Activated naive CD8-positive, alpha-beta T cell treated with anti-CD3 and anti-CD28 coated beads, Interleukin-2, amount 10 ng/mL, durations not matched to agents 7 days and 5 days (primary cell): ENCODE measurements at places on chromosomes 6 and 20. TPM values are rescaled to one million over a fixed set of nuclear protein-coding genes. Genes with fewer than 3 reads are reported as not detected.
A peak's percentile ranks its signal among the peaks of the same experiment; 100 is the strongest.

Gene WDR27
- 37.6 TPM for total RNA-seq

Gene BRD2
- total RNA-seq = 371 TPM

DNA sequence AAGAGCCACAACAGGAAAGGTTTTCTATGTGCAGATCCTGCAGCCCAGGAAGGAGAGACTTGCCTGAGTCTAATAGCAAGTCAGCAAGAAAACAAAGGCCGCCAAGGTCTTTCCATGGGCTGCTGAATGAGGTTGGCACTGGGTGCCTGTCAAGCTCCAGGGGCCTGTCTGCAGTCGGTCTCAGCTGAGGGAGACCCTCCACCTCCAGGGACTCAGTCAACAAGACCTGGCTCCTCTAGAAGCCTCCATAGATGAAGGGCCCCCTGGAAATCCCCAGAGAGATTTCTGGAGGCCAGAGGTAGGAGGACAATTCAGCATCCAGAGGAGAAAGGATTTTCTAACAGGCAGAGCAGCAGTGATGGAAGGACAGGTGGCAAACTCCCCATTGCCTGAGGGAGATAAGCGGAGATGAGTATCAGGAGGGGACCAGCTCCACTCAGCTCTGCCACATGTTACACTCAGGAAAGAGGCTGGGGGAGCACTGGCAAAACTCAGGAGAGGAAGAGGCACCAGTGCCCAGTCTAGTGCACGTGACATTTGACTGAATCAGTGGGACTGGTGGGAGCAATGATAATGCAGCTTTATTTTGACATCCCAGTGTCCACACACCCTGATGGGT, 33.5 kb upstream of the FKBP1A start:
- DNase-seq = no peak

Gene CENPW
- total RNA-seq = 43.5 TPM

GRCh38 chr6:67888886-67889681, 746.0 kb upstream of the ADGRB3 start:
- DNase-seq = no peak

DNA sequence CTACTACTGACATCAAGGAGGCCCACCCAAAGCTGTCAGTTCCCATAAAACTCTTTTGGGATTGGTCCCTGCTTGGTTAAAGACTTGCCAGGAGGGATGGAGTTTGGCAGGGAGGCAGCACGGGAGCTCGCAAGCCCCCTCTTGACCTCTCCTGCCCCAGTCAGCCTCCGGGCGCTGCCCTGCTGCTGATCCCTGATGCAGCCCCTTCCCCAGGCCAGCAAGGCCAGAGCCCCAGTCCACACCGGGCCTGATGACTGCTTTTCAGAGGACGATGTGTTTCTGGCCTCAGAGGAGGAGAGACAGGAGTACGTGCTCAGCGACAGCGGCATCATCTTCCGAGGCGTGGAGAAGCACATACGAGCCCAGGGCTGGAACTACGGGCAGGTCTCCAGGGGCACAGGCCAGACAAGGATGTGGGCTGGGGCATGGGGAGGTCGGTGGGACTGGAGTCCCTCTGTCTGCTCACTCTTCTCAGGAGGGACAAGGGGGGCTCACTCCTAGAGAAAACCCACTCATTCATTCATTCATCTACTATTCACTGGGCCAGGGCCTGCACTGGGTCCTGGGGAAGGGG, 15.6 kb downstream of the TGM6 start:
- no peak for DNase-seq

GRCh38 chr6:88376768-88377387, 210.7 kb upstream of the CNR1 start:
- no peak for DNase-seq

DNA sequence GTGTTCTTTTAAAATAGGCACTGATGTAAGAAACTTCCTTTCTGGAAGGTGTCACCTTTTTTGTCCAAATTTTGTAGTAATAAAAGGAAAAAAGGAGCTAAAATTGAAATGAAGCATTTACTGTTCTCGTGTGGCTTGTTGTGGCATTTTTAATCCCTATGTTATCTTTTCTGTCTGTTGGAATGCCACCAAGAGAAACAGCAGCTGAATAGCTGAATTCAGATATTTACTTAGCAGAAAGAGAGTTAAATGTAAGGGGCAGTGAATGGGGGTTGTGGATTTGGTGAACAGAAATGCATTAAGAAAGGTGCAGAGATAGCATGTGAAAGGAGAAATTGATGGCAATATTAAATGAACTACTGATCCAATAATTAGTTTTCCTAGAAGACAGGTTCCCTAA, 573.6 kb upstream of the EPHA7 start:
- DNase-seq = no peak

Gene NINL
- total RNA-seq = 2.2 TPM

GRCh38 chr20:59729506-59729905, 125.2 kb downstream of the PHACTR3 start:
- DNase-seq = no peak

DNA sequence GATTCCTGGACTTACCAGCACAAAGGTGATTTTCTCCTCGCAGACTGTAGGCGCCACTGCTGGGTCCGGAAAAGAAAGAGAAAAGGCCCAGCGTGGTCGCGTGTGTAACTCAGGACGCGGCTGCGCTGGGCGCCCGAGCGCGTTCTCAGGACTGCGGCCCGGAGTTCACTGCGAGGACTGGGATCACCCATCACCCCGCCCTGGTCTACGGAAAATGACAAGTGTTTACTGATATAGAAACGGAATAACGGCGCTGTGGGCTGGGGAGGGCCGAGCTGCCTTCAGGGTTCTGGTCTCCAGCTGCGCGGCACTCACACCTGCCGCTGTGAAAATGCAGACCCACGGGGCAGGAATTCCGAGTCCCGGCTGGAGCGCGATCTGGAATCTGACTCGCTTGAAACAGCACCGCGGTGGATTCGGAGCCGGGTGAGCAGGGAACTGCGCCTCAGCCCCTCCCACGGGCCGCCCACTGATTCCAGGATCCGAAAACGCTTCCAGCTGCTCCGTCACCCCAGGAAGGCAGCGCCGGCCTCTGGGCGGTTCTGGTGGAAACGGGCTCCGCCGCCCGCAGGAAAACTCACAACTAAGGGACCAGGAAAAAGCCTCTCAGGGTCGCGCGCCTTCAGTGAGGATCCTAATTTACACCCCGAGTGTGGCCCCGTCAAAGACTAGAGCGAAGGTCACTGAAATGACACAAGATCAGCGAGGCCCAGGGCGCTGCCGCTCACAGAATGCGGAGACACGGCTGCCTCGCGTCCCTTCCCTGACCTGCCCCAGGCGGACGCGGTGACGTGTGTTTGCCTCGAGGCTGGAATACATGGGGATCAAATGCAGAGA, 34.5 kb downstream of the HLA-A start:
- peak; percentile 65 for DNase-seq

Gene TFAP2A
- total RNA-seq = not detected

DNA sequence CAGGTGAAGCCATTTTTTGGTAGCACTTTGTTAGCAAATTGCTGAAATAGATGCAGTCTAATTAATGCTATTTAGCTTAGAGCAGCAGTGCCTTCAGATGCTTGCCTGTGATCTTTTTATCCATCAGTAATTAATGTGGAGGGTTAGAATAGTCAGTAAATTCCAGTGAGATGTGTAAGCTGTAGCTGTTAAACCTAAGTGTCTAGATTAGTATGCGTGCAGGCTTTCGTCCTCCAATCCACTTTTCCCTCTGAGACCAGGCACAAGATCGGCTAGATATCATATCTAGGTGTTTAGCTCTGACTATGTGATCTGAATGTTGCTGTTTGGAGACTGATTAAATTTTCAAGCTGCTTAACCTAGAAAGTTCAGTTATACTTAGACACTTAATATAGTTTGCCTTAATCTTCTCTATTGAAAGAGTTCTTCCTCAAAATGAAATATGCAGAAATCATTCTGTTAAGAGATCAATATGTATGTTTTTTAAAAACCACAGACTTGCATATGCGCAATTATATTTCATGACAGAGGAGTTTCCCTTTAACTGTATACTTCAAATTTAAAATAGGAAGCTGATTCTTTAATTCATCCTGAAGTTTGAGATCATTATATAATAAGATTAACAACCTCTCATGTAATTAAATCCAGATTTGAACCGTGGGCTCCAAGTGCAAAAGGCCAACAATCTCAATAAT, 41.2 kb downstream of the XRN2 start:
- no peak for DNase-seq

Gene SLPI
- total RNA-seq = not detected

GRCh38 chr6:9126878-9127560, 691.7 kb upstream of the SLC35B3 start:
- no peak for DNase-seq

DNA sequence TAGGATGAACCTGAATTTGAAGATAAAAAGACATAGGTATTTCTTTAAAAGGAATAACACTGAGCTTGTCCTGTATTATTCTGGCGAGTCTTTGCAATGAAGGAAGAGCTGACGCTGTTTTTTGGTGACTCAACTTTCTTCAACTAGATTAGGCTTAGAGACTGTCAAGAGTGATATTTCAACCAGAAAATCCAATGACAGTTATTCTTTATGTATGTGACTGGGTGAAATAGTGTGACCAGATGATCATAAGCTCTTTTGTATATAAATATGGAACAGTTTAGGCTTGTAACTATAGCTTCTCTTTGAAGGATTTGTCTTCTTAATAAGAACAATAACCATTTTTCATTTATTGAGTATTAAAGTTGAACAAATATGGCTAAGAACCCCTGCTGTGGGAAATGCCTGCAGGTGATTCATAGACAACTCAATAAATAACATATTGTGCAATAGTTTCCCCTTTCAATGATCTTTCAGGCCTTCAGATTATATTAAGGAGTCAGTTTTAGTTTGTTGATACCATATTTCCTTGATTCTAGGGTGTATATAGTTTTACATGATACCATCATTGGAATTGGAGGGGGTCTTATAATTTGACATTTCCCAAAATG, 265.6 kb upstream of the JAG1 start:
- DNase-seq = no peak

Gene PTK7
- 1.4 TPM for total RNA-seq

GRCh38 chr6:26286168-26286877, 78.7 kb upstream of the BTN3A2 start:
- peak; percentile 74 for DNase-seq

DNA sequence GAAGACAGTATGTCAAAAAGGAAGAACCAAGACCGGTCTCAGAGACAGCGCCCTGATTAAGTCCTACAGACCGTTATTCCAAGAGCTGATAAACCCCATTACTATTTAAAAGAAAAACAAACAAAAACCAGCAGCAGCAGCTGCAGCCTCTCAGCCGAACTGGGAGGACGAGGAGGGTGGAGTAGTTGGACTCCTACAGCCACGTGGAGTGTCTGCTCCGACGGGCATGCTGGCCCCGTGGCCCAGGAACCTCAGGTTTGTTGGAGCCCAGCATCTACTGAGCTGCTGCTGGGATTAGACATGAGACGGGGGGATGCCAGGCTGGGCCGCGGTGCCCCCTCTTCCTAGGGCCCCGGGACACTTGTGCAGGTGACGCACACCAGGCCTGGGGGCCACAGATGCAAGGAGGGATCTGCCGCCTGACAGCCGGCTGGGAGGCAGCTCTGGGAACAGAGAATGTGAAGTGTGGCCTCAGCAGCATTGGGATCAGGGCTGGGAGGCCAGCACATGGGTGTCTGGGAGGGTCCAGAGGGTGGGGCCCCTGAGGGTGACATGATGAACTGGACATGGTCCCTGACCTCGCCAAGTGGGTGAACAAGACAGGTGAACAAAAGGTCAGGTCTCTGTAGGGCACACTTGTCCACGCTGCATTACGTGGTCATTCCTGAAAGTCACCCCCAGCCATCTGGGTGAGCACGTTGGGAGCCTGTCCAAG, 2.9 kb upstream of the ZBTB46 start:
- DNase-seq = no peak

Gene TTBK1
- not detected for total RNA-seq

GRCh38 chr6:125858427-125859320, 67.9 kb downstream of the NCOA7 start:
- no peak for DNase-seq

DNA sequence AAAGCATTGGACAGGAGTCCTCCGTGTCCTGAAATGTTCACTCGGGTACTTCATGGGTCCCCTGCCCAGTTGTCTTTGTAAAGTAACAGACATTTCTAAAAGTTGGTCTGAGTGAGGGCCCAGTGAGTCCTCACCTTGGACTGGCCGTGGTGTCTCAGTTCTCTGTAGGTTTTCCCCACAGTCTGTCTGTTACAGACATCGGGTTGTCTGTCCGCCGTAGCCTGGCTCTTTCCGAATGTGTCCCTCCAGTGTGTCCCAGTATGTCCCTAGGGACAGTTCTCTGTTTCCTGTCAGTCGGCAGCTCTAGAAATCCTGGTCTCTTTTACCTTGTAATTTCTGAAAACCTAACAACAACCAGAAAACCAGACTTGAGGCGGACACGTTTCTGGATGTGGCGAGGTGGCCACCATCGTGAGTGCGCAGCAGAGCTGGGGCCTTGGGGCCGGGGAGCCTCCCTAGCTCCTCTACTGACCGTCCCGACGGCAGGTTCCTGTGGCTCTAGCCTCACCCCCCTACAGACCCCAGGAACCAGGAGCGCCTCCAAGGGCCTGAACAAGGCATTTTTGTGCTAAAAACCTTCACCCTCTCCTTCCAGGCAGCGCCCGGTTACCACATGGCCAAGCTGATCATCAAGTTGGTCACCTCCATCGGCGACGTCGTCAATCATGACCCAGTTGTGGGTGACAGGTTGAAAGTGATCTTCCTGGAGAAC, 42.2 kb downstream of the PYGB start:
- no peak for DNase-seq

Gene EPPIN
- not detected for total RNA-seq

Gene MMP24
- 0.08 TPM for total RNA-seq

DNA sequence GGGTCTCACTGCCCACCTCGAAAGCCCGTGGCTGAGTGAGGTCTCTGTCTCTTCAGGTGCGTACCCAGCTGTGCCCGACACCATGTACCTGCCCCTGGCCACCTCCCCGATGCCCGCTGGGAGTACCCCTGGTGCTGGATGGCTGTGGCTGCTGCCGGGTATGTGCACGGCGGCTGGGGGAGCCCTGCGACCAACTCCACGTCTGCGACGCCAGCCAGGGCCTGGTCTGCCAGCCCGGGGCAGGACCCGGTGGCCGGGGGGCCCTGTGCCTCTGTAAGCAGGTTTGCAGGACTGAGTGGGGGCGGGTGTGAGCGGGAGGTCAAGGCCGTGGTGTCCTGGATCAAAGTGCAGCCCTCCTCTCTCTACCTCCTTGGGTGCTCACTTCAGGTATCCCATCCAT, 4.7 kb downstream of the CCN5 start:
- no peak for DNase-seq

DNA sequence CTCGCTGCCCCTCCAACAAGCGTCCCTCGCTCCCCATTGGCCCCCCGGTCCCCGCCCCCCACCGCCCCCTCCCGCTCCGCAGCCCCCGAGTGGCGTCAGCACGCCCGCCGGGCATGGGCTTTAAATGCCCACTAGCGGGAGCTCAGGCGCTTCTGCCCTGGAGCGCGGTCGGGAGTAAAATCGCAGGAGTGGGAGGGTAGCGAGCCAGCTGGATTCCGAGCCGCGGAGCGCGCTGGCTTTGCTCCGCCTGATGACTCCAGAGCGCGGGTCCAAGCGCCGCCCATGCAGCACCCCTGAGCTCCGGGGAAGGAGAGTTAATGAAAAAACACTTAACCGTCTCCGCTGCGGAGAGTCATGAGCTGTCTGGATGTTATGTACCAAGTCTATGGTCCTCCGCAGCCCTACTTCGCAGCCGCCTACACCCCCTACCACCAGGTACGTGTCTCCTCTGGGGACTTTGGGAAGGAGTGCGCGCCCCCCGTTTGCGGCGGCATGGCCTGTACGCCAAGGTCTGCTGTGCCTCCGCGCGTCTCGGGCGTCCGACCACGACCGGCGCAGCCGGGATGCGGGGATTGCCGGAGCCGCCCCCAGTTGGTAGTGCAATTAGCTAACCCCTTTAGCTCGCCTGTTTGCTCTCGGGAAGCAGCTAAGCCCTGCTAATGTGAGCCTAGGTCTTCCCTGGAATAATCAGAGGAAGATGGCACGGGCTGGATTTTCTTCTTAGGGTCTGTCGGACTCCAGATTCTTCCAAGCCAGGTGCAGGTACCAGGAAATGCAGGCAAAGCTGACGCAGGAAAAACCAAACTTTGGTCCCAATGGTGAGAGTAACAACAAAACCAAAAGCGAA, at the start of gene VGLL2:
Gene VGLL2, plus strand, starts transcription at position 149 of the 847 bp plus-strand sequence. Its CDS starts 206 bp downstream, at position 355.
- peak; percentile 39 for DNase-seq
